ENCODE measurements at places on chromosomes 6 and 20.

DNA sequence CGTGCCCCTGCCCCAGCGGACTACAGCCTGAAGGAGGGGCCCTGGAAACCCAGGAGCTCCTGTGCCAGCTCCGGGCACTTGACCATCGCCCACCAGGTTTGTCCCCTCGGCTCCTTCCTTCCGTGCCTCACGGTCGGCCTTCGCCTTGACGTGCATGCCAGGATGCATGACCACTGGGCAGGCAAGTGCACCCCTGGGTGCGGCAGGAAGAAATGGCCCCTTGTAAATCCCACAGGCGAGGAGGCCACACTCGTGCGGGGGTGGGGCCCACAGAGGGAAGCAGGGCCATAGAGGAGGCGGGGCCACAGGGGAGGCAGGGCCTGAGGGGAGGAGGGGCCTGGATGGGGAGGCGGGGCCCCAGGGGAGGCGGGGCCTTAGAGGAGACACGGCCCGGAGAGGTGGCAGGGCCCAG is 81.7 kb downstream of the YTHDF1 start:
- DNase-seq: no peak

- no peak for DNase-seq
Measured at GRCh38 chr6:76166297-76166696, 93.8 kb upstream of the IMPG1 start.

DNA sequence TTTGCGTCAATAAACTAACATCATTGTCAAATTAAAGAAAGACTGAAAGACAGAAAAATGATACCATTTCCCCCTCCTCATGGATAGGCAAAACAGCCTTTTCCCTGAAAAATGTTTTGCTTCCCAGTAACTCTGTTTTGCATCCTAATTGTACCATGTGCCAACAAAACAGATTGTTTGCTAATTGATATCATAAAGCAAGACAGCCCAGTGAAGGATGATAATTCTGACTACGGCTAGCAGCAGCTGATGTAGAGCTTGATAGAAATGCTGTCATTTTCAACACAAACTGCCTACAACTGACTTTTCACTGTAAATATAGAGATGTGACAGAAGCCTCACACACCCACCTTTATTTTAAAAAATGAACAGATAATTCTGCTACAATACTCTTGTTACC is 1061.6 kb downstream of the HACE1 start:
- no peak for DNase-seq

DNA sequence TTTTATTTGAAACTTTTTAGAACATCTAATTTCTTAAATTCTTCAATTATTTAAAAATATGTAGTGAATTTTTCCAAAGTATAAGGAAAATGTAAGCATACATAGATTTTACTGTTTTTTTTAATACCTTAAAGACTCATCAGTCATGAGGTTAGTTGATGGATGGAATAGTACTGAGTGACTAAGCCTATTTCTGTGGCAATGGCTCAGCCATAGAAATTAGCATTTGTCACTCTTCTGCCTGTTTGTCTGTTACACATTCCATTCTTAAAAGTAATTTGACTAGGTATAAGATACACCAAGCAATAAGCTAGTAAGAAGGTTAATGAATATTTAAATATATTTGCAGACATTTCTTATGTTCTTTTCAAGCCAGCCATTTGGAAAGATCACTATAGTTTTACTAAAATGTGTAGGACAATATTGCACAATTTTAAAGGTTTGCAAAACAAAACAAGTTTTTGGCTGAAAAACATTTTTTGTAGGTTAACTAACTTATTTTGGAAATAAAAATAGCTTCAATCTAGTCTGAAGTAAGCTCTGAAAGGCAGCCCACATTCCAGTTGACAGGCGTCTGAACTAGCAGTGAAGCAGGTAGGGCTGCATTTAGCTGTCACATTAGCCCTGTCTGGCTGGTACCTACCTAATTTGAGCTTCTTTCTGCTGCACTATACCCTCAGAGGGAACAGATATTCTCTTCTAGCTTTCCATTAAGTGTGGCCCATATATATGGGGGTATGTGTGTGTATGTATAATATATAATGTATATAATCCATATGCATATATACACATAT is 385.7 kb downstream of the GRIK2 start:
- no peak for DNase-seq

GRCh38 chr6:40852779-40853373 is 186.1 kb downstream of the UNC5CL start:
- DNase-seq: no peak

DNA sequence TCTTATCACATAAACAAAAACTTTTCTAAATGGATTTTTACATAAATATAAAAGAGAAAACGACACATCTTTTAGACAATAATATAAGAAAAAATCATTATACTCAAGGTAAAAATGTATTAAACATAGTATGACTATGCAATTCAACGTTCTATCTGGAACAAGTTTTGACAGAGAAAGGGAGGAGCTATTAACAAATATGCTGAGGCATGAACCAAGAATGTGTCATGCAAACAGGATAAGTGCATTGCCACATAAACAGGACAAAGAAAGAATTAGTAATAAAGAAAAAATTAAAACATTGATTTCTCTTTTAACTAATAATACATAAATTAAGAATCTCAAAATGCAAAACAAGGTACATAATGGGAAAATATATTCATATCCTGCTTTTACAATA is 1353.4 kb upstream of the GJE1 start:
- DNase-seq: no peak

- no peak for DNase-seq
Measured at GRCh38 chr6:98044791-98045470, 761.9 kb upstream of the MMS22L start.

GRCh38 chr6:7588506-7588905 is 1.5 kb upstream of the SNRNP48 start:
- no peak for DNase-seq

GRCh38 chr6:41769376-41769775 is 10.3 kb downstream of the FRS3 start:
- DNase-seq: no peak

DNA sequence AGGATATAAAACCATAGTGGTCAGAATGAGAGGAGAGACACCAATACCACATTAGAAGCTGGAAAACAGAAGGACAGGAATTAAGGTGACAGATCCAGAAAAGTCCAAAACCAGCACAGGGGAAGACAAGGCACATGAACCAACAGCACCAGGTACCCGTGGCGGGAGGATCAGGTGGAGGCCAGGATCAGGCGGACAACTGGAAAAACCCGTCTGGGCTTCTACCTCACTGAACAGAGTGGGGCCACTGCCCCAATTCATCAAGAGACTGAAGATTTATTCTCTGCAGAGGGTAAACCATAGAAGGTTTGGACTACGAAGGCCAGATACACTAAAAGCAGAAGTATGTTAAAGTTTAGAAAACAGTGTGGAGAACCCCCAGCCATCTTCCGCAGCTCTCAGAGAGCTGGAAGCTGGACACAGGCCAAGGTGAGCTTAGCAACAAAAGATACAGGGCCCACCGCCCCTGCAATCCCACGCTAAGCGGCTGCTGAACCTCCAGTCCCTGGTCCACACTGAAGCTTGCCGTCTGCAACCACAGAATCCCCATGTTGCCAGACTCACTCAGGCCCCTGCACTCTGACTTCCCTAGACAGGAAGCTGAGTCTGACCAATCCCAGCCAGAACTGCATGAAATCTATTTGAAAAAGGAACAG is 29.9 kb downstream of the ABHD12 start:
- no peak for DNase-seq

DNA sequence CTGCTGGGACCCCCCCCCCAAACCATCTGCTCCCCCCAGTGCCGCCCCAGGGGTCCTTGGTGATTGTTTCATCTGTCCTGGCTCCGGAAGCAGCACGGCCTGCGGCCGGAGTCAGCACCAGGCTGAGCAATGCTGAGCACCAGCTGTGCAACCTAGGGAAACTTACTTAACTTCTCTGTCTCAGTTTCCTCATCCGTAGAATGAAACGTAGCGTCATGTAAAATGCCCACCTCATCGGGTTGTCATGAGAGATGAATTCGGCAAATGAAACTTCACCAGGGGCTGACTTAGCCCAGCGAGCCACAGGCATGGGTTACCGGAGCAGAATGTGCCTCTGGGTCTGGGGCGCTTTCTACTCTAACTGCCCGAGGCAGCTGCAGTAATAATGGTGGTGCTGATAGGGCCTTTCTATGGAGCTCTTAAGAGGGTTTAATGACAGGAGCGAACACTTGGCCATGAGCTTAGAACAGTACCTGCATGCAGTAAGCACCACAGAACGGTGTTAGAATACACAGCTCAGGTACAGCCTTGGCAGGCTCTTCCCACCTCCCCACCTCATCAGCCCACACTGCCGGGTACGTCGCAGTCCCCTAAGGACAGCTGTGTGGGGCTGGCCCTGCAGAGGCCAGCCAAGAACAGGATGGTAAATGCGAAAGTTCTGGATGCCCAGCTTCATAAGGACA is 1.7 kb downstream of the THBS2 start:
- no peak for DNase-seq

DNA sequence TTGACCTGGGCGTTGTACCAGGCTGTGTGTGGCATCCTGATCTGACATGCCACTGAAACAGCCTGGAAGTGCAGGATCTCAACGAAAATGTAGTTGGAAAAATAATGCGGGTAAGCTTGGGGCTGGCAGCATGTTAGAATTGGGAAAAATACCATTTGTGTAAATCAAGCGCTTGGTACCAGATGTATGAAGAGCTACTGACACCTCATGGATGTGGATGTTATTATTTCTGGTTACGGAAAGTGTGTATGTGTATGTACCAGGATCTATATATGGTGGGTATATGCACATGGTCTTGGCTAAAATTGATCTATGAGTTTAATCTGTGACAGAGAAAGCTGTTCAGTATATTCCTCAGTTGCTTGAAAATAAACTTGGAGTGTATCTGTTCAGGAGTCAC is 22.7 kb downstream of the HIVEP1 start:
- DNase-seq: no peak

DNA sequence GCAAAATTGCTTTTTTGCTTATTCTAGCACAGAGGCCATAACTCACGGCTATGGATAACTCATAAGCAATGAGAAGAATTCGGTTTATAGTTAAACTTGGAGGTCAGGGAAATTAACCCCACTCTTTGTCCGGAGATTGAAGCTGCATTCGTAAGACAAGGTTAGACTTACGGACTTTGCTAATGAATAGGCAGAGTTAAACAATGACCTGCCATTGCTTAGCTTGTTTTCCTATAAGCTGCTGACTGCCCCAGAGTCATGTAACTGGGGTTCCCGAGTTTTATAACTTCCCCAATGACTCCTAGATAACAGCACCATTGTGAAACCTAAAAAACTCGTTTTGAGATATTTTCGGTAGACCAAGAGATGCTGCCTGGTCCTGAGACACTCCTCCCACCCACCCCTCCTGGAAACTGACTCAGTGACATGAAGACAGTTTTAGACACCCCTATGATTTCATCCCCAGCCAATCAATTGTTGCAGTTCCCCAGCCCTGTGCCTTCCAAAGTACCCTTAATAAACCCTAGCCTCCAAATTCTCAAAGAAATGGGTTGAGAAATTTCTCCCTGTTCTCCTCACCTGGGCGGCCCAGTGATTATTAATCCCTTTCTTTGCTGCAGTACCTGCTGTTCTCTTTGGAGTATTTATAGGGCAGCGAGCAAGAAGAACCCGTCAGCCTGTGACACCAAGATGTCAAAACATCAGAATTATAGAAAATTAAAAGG is 33.1 kb upstream of the MCUR1 start:
- no peak for DNase-seq

DNA sequence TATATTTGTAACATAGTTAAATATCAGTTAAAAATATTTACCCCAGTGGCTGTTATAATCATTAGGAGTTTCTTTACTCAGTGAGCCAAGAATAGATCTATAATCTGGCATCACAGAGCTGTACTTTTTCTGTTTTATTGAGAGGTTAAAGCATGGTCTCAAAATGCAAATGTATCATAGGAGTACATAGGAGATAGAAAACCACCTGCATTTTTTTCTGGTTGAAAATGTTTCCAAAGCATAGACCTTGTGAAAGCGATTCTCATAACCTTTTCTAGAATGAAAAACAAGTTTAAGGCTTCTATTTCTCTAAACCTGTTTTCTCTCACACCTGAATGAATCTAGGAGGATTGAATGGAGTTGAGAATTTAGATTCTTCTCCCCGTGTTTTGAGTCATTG is 14.4 kb downstream of the KCNQ5 start:
- no peak for DNase-seq

GRCh38 chr6:95318137-95318536 is 259.2 kb upstream of the MANEA start:
- DNase-seq: no peak

GRCh38 chr6:95478941-95479340 is 98.4 kb upstream of the MANEA start:
- DNase-seq: no peak

DNA sequence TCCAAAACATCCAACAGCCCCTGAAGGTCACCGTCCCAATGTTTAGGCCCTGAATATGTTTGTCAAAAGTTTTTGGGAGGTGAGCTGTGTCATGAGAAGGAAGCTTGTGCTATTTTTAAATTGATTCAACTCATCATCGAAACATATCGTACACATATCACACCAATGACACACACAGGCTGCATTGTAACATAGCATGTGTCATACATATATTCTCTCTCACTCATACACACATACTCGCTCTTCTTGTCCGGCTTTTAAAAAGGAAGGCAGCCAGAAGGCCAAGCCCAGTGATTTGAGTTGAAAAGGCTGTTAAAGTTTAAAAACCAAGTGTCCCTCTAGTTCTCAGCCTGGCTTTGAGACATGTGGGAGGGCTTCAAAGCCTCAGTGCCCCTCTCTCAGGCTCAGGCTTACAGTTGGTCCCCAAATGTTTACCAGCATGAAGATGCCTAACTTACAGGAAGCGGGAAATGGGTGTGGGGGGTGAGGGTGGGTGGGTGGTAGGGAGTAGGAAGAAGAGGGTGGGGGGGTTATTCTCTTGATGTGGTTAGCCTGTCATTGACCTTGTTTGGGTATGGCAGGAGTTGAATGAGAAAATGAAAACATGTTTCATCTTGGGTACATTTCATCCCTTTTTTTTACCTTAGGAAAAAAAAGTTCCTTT is 3.3 kb upstream of the PRDM1 start:
- no peak for DNase-seq

- no peak for DNase-seq
Measured at GRCh38 chr6:122930252-122931180, 65.5 kb upstream of the CLVS2 start.

GRCh38 chr6:125863023-125863422 is 72.3 kb downstream of the NCOA7 start:
- no peak for DNase-seq

DNA sequence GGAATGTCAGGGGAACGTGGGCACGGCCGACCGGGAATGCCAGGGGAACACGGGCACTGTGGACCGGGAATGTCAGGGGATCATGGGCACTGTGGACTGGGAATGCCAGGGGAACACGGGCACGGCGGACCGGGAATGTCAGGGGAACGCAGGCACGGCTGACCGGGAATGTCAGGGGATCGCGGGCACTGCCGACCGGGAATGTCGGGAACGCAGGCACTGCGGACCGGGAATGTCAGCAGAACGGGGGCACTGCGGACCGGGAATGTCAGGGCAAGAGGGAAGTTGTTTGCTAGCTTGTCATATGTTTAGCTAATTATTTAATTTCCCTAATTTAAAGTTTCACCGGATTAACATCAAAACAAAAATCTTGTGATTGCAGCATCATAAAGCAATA is 37.4 kb upstream of the BHLHE23 start:
- DNase-seq: no peak

GRCh38 chr6:139161817-139162284 is 27.0 kb downstream of the HECA start:
- peak; percentile 41 for DNase-seq

- DNase-seq: no peak
Measured at GRCh38 chr6:122078481-122078880, 321.0 kb upstream of the HSF2 start.

Measured in stimulated activated CD4-positive, alpha-beta T cell treated with anti-CD3 and anti-CD28 coated beads, TNF-alpha, amount 100 ng/mL, for 1 hour (primary cell).